ENCODE measurements at places on chromosomes 16 and 17.

DNA sequence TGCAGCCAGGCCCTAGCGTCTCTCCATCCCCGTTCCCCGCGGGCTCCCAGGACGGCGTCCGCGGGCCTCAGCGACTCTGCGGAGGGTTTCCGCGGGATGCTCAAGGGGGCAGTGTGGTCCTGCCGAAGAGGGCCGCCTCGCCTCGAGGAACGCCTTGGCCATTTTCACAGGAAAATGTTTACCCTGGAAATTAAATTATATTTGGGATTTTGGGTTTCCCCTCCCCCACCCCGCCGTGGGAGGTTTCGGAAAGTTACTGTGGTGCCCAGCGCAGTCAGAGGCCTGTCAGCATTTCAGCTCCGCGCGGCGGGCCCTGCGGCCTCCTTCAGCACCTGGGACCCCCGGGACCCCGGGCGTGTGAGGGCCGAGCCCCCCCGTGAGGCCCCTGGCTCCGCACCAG is 94.5 kb downstream of the PCTP start:
- DNase-seq, result peak; percentile 4

DNA sequence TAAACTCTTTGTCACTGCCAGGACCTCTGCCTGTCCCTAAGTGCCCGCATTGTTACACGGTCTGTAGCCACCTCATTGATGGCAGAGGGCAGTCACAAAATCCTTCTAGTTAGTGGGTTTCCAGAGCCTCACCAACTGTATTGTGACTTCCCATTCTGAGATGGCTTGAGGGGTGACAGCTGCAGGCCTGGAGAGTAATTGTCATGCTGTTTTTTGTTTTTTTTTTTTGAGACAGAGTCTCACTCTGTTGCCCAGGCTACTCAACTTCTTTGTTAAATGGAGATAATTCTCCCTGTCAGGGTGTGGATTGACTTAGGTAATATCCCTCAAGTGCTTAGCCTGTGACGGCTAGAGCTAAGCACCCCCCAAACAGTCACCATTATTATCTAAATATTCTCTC is 77.9 kb downstream of the SDR42E1 start:
- no peak for DNase-seq

- DNase-seq, result peak; percentile 40
Observed at GRCh38 chr17:15945527-15946191, 729 bp downstream of the ADORA2B start.

DNA sequence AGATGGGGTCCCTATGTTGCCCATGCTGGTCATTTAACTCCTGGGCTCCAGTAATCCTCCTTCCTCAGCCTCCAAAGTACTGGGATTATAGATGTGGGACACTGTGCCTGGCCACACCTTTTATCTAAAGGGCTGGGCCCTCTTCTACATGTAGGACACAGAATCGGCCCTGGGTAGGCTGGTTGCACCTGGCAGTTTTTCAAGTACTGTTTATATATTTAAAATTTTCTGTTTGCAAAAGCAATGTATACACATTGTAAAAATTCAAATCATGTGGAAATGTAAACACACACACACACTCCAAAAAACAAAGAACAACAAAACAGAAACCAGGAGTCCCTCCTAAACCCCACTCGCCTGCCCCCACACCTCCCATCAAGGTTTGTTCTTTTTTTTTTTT is 28.1 kb upstream of the SIAH1 start:
- DNase-seq, result no peak

DNA sequence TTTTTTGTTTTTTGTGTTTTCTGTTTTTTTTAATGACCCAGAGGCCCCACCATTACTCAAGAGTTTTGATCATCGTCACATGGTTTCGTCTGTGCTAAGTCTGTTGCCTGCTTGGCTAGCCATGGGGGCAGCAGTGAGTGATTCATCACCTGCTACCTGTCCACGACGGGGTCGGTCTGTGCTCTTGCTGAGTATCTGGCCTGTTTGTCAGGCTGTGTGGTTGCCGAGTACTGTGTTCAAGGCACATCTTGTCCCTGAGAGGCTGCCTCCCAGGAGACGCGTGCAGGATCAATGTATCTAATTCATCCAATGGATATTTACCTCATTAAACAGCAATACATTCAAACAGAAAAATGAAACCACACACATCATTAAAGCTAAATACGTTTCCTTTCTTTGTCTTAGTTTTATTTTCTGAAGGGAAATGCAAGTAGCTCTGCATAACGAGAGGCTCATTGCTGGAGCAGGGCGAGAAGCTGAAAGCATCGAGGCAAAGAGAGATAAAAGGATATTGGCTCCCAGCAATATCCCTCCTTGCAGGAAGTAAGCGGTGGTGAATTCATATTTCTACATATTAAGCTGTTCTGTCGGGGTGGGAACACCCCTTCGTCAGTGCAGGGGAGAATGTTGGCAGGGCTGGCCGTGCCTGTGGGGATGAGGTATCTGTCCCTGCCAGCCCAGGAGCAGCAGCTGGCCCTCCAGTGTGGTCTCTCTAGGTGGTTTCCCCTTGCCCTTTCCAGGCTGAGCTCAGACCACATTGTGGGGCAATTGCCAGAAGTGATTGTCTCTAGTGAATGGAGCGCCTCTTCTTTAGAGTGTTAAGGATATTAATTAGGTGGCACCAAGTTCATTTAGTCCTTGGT is 166.2 kb upstream of the ASIC2 start:
- no peak for DNase-seq

- DNase-seq, result peak; percentile 31
Observed at GRCh38 chr16:28845293-28845692, 855 bp downstream of the TUFM start.

GRCh38 chr16:85448557-85449190 is 164.4 kb upstream of the GSE1 start:
- peak; percentile 36 for DNase-seq

GRCh38 chr17:80758481-80759376 is 214.1 kb downstream of the RPTOR start:
- DNase-seq, result peak; percentile 42

GRCh38 chr17:48159232-48159631 is 51.7 kb downstream of the SNX11 start:
- DNase-seq, result no peak

- DNase-seq, result no peak
Observed at GRCh38 chr17:19264681-19265080, 27.5 kb downstream of the EPN2 start.

DNA sequence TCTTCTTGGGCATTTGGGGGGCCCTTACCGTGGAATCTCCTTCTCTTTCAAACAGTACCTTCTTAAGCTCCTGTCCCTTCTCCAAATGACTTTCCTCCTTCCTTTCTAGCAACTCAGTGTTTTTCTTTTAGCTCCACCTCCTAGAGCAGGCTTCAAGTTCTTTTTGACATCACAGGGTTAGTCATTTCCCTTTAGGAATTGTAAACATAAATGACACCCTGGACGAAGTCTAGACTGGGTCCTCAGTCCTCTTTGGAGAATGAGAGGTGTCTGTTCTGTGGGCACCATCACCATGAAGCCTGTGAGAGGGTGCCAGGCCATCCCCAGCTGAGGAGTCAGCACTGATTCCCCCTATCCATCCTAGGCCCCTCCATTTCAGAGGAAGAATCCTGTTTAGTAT is 94.7 kb downstream of the SALL1 start:
- no peak for DNase-seq

DNA sequence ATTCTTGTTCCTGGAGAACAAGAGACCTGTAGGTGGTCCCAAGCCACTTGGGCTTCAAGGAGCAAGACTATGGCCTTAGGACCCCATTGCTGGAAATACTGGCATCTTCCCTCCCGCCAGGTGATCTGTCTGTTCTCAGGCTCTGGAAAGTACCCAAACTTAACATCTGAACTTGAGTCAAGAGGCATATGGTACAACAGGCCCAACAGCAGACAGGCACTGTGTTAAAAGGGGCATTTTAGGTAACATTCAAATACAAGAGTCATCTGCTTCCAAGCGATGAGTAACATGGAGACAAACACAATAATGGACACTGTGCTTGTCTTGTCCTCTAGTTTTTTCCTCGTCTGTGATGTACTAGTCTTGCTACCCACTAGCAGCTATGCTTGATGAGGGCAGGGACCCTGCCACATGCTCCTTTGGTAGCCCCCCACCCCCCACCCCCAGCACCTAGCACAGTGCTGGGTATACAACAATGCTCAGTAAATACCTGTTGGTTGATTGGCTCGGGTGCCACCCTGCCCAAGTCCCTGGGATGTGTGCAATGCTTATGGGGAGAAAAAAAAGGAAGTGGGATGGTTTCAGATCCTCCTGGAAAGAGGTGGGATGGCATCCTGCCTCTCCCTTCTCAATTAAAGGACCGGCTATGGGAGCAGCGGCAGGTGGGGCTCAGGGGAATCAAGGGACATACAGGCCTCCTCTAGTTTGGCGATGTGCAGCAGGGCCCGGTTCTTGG is 19.4 kb downstream of the CSF3 start:
- no peak for DNase-seq

- no peak for DNase-seq
Observed at GRCh38 chr16:84357191-84357651, 11.1 kb upstream of the ATP2C2 start.

All from stimulated activated CD4-positive, alpha-beta T cell treated with anti-CD3 and anti-CD28 coated beads, Interleukin-4, amount 100 ng/mL, for 4 hours (primary cell).